ENCODE measurements at places on chromosomes 2 and 18.

- DNase-seq, result no peak
These were observed 101.8 kb upstream of the MYO3B start for GRCh38 chr2:170076189-170076588.

GRCh38 chr2:203887677-203888076 lies 20.1 kb downstream of the CTLA4 start:
- DNase-seq, result no peak

DNA sequence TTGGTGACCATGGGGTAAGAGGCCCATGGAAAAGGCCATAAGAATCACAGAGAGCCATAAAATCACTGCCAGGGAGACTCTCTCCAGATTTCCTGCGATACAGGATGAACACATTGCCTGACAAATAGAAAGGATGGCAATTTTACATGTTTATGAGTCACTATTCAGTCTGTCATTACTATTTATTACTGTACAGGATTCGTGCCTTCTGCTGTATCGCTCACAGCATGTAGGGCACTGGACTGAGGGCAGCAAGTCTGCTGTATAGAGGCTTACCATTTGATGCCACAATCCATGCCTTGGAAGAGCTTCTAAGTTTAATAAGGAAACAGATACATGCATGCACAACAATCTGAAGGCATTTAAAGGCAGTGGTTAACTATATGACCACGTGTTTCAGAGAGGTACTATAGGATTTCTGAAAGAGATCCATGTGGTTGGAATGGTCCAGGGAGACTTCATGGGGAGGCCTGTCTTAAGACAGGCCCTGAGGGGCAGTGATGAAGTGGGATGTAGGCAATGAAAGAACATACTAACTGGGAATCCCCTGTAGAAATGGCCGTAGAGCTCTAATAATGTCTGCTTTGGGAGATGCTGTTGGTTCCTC lies 702.4 kb upstream of the RAB6C start:
- no peak for DNase-seq

- no peak for DNase-seq
These were observed 12.0 kb downstream of the AQP12A start for GRCh38 chr2:240703417-240704341.

GRCh38 chr2:57177176-57177575 lies 869.4 kb upstream of the VRK2 start:
- DNase-seq, result no peak

GRCh38 chr18:11927497-11927896 lies 19.4 kb upstream of the MPPE1 start:
- DNase-seq, result no peak

- DNase-seq, result no peak
These were observed 56.3 kb downstream of the PHLPP1 start for GRCh38 chr18:62771494-62772270.

DNA sequence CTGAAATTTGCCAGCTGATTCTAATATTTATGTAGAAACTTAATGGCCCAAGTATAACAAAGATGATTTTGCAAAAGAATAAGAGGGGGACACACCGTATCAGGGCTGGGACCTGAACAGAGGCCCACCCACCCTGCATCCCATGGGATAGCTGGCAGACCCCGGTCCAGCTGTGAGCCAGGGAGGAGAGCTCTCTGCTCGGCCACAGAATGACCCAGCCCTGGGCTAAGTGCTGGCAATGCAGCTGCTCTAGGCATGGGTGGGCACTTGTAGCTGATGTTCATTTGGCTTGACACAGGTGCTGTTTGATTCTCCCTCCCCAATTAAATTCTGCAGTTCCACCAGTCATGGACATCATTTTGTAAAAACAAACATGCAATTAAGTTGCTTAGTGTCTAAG lies 522.8 kb upstream of the RAB6C start:
- DNase-seq, result no peak

GRCh38 chr2:113185664-113186432 lies 12.1 kb downstream of the PSD4 start:
- DNase-seq, result no peak

GRCh38 chr2:83069724-83070123 lies 1389.4 kb downstream of the SUCLG1 start:
- no peak for DNase-seq

GRCh38 chr2:118806797-118807667 lies 40.4 kb downstream of the EN1 start:
- no peak for DNase-seq

DNA sequence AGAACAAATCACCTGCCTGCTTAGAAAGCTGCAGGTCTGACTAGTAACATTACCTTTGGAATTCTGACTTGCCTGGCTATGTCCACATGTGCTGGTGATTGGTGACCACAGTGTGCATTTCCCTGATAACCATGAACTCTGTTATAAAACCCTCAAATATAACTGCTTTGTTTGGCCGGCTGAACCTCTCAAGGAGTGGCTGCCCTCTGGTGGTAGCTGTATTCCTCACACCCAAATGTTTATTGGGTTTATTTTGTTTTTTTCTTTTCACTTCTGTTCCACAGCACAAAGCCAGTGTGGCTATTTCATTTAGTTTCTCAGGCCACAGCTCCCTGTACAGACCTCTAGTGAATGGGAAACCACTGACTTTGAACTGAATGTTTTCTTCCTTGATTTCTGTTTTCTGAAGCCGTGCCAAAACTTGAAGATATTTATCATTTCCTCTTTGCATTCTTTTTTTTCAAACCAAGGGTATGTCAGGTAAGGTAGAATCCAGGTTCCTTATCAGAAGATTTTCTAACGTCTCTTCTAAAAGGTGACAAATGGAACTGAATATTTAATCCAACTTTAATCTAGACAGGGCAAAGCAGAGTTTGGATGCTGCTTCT lies 549.0 kb upstream of the VRK2 start:
- DNase-seq, result no peak

- no peak for DNase-seq
These were observed 2.6 kb downstream of the TET3 start for GRCh38 chr2:73987109-73987947.

DNA sequence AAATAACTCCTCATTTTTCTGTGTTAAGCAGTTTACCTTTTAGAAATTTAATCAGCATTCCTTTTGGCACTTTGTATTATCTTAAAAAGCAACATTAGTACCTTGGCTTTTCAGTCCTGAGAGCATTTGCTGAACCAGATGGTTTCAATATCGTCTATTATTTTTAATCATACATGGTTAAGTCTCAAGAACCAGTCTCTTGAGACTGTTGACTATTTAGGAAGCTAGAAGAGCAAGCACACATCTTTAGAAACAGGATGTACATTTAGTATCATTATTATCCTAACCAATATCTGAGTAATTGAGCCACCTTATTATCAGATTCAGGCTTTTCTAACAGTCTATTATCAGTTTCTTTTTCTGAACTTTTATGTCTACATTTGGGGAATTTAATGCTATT lies 28.2 kb upstream of the ZEB2 start:
- DNase-seq, result no peak

DNA sequence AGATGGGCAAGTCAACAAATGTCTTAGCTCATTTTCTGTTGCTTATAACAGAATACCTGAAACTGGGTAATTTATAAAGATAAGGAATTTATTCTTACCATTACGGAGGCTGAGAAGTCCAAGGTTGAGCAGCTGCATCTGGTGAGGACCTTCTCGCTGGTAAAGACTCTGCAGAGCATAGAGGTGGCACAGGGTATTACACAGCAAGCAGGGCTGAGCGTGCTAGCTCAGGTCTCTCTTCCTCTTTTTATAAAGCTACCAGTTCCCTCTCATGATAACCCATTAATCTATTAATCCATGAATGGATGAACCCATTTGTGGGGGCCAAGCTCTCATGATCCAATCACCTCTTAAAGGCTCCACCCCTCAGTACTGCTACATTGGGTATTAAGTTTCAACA lies 109.1 kb downstream of the CDK15 start:
- DNase-seq, result no peak

- peak; percentile 2 for DNase-seq
These were observed 8.4 kb upstream of the NR4A2 start for GRCh38 chr2:156340804-156341451.

DNA sequence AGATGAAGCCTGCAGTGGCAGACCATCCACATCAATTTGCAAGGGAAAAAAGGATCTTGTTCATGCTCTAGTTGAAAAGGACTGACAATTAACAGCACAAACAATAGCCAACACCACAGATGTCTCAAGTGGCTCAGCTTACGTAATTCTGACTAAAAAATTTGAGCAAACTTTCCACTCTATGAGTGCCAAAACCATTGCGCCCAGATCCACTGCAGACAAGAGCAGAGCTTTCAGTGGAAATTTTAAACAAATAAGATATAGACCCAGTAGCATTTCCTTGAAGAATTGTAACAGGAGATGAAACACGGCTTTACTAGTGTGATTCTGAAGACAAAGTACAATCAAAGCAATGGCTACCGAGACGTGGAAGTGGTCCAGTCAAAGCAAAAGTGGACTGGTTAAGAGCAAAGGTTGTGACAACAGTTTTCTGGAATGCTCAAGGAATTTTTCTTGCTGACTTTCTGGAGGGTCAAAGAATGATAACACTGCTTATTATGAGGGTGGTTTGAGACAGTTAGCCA lies 12.0 kb upstream of the ZNF396 start:
- DNase-seq, result no peak

DNA sequence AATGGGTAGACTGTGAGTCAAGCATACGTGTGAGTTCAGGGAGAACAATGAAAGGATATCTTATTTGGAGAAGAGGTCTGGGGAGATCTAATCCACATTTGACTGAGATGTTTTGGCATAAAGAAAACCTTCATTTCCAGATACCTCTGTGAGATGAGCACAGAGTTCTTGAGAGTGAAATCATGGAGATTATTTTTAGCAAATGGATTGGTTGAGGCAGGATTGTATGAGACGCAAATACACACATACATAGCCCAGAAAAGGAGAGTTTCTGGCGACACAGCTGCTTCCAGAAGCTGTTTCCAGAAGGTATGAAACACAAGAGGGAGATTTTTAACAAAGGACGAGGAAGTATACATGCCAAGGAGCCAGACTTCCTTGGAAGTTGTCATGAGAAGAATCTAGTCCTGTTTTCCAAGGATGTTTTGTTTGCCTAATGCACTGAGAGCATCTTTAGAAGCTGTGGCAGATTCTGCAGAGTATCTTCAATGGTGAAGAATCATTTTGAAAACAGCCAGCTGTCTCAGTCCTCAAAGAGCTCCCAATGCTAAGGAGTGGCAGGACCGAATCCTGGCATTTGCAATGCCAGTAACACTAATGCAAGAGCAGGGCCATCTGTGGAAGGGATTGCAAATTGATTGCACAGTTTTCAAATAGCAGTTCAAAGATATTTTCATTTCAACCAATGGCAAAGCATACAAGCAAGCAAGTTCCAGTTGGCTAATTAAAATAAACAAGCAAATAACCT lies 177.2 kb downstream of the SETBP1 start:
- no peak for DNase-seq

DNA sequence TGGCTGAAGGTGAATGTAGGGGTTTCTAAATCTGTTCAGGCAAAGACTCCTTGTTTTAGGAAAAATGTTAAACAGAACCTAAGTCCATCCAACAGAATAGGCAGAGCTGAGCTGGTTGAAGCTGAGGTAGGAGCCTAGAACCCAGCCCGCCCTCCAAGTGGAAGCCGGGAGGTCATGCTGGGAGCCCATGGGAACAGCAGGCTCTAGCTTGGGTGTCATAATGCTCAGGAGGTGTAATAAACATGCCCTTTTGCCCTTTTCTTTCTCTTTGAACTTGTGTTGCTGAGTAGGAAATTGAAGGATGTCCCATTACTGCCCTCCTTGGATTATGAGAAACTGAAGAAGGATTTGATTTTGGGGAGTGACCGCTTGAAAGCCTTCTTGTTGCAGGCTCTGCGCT lies 60.3 kb downstream of the ARMC9 start:
- no peak for DNase-seq

- no peak for DNase-seq
These were observed 66.3 kb downstream of the SP110 start for GRCh38 chr2:230153390-230153976.

- no peak for DNase-seq
These were observed 452.4 kb downstream of the LRATD1 start for GRCh38 chr2:15084826-15085489.

GRCh38 chr2:95317123-95317500 lies 20.0 kb downstream of the KCNIP3 start:
- no peak for DNase-seq

DNA sequence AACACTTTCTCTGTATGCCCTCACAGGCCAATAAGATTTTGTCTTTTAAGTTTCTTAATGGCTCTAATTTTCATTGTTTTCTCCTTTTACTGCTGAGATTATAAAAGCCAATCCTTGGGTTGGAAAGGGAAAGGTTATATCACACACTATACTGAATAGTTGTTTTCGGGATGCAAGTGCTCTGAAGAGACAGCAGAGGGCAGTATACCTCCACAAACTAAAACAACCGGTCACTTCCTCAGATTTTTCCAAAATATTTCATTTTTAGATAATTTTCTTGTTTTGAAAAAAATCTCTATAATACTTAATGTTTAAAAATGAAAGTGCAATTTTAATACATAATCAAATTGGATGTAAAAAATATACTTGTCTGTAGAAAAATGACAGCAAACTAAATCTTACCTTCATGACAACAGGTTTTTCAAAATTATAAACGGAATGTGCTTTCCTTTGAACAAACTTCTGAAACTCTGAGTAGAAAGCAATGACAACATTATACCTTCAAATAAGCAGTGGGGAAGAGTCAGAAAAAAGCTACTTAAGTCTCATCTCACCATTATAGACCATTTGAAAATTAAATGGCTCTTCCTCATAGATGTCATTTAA lies 82.7 kb downstream of the ORC4 start:
- peak; percentile 25 for DNase-seq

DNA sequence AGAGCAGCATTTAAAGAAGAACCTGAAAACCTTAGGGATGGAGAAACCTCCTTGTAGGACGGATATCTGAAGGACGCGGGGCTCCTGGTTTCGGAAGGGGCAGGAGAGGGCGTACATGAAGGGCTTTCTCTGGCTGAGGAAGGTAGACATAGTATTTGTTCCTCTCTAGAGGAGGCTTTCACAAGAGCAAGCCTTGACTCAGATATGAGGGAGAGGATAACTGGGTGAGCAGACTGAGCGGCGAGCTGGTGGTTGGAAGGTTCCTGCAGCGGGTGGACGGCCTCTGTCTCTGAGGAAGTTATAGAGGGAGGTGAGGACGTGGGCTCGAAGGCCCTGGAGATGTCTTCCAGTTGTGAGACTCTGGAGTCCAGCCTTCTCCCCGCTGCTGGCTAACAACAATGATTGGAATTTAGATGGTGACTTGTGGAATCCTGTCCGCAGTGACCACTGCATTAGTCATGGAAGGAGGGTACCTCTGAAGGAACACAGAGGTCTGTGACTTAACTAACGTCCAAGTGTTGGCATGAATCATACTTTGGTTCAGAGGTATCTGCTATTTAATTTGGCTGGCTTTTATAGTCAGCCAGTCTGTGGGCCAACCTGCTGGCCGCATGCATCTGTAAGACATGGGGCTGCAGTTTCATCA lies 80.9 kb downstream of the ASAP2 start:
- no peak for DNase-seq

GRCh38 chr18:22378672-22379282 lies 38.9 kb downstream of the CTAGE1 start:
- no peak for DNase-seq

DNA sequence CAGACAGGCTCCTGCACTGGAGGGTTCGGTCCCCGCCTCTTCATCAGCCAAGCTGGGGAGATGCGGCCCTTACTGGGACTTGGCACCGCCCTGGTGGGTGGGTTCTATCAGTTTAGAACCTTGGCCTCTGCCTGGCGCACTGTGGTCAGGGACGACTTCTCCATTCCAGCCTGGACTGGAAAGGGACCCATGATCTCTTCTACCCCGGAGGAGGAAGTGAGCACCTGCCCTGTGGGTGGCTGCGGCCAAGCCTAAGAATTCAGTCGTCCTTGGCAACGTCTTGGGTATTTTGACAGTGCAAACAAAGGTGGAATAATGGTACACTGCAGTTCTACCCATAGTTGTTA lies 106.9 kb upstream of the CD302 start:
- no peak for DNase-seq

- DNase-seq, result no peak
These were observed 47.5 kb upstream of the LYPD6B start for GRCh38 chr2:148990968-148991367.

All from central memory CD4-positive, alpha-beta T cell (primary cell).